ENCODE measurements at places on chromosomes 5 and 9. TPM values are rescaled to one million over a fixed set of nuclear protein-coding genes. Genes with fewer than 3 reads are reported as not detected.
A peak's percentile ranks its signal among the peaks of the same experiment; 100 is the strongest.

- no peak for DNase-seq
Measured at GRCh38 chr9:13445103-13445500, 165.6 kb upstream of the MPDZ start.

GRCh38 chr5:35136386-35136785, 88.6 kb upstream of the AGXT2 start:
- DNase-seq: peak; percentile 95

DNA sequence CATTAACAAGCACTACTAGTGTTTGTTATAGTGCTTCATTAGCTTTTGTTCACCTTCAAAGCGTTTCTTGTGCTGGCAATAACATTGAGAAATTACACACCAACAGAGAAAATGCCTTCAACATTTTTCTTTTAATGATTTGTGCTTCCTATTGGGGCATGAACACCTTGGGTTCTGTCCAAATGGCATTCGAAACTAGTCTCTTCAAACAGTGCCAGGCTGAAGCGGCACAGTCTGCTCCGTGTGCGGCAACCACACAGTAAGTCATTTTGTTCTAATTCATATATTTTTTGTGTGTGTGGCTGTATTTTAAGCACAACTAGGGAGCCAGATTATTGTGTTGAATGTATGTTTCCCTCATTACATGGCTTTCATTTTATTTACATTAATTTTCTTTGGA, 414.7 kb upstream of the SGCD start:
- no peak for DNase-seq

GRCh38 chr9:87880683-87881082, 2.0 kb upstream of the SPATA31E1 start:
- DNase-seq: no peak

DNA sequence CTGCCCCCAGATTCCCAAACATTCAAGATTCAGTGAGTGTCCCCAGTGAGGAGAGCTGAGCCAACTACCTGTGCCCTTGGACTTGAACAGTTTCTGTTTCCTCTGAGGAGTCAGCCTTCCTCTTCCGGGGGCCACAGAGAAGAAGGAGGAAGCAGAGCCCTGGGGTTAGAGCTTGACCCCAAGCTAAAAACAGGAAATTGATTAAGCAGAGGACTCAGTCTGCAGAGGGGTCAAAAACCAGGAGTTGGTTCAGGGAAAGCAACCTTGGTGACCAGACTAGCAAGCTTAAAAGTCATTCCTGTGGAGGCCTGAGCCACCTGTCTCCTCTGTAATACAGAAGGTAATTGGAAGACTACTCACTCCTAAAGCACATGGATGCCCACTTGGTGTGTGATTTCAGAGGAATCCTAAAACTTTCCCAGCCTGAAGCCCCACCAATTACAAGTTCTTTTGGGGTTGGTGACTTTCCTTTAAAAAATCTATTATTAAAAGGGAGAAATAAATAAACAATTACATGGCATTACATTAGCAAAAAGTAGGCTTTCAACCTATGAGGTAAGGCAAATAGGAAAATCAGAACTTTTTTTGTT, 64.2 kb upstream of the SELENOP start:
- no peak for DNase-seq

GRCh38 chr5:173230690-173231380, 4.2 kb downstream of the NKX2-5 start:
- no peak for DNase-seq

DNA sequence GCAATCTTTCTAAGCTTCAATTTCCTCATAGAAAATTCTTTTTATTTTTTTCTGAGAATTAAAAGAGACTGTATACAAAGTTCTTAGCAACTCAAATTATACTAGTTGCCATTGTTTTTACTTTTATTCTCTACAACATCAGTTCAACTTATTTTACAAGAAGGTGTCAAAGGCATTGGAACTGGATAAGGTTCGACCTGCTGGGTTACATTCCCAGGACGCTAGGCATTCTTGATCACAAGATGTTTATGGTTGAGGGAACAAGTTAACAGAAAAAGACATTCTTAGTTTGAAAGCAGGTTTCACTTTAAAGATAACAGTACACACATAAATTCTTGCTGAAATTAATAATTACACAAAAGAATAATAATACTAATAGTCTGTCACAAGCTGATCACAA, 163.5 kb upstream of the SNX2 start:
- no peak for DNase-seq

GRCh38 chr5:158877124-158877581, 222.6 kb downstream of the EBF1 start:
- DNase-seq: no peak

GRCh38 chr5:52491071-52491787, 296.5 kb upstream of the ITGA1 start:
- no peak for DNase-seq

- no peak for DNase-seq
Measured at GRCh38 chr9:70192707-70193106, 66.1 kb upstream of the SMC5 start.

GRCh38 chr5:158074992-158075769, 216.2 kb upstream of the CLINT1 start:
- DNase-seq: peak; percentile 70

DNA sequence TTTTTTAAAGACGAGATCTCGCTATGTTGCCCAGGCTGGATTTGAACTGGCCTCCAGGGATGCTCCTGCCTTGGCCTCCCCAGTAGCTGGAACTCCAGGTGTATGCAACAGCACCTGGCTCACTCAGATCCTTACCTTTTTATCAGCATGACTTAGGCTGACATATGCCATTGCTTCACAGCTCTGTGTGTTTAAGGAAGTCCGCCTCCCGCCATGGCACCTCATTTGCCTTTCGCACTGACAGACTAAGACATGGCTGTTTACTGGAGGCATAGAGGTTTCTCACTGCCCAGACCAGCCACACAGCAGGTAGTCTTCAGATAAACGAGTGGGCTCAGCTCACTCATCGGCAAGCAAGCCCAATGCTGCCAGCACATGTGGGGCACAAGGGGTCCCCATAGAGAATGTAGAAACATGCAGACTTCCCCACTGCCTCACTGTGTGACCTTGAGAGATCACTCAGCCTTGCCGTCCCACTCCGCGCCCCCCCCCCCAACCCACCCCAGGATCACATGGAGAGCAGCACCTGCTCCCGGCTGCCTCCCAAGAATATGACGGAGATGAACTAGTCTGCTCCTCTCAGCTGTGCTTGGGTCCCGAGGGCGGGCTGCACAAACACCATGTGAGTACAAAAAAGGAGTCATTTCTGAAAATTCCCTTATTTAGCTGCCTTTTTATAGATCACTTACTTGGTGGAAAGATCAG, 62.8 kb downstream of the DCP2 start:
- DNase-seq: no peak

DNA sequence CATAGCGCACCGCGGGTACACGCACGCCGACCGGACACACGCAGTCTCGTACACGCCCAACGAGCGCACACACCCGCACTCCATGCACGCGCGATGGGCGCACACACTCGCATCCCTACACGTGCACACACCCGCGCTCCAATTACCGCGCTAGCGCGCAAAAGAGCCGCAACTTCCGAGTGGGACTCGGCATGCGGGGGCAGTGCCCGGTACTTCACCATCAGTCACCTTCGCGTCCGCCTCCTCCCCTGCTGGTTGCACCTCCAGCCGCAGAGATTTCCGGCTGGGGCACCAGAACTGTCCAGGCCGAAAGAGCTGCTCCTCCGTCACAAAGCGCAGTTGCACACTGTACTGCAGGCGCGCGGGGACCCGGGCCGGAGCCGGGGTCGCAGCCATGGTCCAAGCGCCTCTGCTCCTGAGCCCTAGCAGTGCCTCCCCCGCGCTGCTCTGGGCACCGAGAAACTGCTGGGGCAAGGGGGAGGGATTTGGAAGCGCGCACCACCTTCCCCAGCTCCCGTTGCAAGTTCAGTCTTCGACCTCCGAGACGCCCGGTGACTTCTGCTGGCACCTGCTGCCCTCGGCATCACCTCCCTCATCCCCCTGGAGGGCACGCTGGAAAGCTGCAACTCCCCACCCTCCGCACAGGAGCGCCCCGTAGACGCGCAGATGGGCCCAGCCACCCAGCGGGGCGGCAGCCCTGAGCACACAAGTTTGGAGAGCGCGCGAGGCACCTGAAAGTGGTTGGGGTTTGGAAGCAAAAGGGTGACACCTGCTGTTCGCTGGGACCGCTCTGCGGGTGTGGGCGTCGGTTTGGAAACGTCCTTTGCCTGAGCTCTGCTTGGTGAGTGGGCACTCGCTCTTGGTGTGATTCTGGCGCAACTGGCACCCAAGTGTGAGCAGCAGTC, 337.4 kb upstream of the PUM3 start:
- DNase-seq: peak; percentile 17

DNA sequence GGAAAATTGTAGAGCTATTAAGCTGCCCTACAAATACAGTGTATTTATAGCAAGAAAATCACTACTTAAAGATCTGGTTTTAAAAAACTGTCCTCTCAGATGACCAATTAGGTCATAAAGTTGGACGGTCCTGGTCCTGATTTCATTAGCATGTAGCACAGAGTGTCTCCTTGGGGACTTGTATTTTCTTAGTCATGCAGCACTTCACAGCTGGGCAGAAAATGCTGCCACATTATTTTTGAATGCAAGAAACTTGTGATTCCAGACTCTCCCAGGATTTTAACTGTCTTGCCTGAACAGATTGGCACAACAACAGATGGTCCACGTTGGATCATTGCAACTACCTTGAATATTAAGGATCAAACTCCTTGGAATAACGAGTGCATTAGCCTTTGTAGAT, 348.1 kb upstream of the SGCD start:
- DNase-seq: no peak

- DNase-seq: no peak
Measured at GRCh38 chr9:7286101-7286500, 513.5 kb downstream of the DMAC1 start.

DNA sequence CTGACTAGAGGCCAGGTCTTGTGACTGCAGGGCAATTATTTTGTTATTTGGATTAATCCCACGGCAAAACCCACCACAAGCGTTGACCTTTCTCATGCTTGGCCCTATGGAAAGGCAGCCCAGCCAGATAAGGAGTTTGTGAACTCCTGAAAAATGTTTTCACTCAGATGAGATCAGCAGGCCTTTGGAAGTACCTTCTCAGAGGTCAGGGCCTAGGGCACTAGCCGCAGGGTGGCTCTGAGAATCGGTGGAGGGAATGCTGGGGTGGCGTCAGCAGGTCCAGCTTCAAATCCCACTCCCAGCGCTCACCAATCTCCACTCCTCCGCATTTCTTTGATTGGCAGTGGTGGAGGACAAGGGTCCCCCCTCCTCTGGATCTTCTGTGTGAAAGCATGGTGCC, 194.4 kb downstream of the GADD45G start:
- no peak for DNase-seq

Gene MLANA
- total RNA-seq: not detected

Gene SH3TC2
- total RNA-seq: 4.4 TPM

Gene TAF11L8
- total RNA-seq: not detected

Gene INSL6
- not detected for total RNA-seq

Gene SEMA4D
- 0.06 TPM for total RNA-seq

Data from LHCN-M2 (cell line).